Activated naive CD8-positive, alpha-beta T cell treated with anti-CD3 and anti-CD28 coated beads for 36 hours (primary cell): ENCODE measurements at places on chromosomes 6 and 20.

DNA sequence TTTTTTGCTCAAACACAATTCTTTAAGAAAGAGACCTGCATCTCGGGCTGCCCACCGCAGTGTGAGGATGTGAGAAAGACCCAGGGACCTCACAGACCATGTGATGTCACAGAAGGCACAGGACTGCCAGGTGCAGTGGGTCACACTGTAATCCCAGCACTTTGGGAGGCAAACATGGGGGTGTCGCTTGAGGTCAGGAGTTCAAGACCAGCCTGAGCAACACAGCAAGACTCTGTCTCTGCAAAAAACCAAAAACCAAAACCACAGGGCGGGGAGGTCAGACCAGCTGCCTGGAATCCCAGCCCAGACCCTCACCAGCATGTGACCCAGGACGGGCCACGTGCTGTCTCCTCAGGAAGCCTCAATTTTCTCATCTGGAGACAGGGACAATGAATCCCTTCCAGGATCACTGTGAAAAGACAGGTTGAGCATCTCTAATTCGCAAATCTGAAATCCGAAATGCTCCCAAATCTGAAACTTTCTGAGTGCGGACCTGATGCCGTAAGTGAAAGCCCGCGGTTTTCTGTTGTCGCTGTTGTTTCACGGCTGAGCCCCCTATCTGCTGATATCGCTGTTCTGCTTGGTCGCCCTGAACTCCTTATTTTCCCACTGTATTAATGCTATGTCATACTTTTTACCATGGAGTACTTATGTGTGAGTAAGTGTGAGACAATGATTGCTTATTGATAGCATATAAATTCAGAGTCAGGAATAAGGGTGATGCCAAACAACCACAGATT lies 159.5 kb upstream of the PTPN1 start:
- DNase-seq: no peak

DNA sequence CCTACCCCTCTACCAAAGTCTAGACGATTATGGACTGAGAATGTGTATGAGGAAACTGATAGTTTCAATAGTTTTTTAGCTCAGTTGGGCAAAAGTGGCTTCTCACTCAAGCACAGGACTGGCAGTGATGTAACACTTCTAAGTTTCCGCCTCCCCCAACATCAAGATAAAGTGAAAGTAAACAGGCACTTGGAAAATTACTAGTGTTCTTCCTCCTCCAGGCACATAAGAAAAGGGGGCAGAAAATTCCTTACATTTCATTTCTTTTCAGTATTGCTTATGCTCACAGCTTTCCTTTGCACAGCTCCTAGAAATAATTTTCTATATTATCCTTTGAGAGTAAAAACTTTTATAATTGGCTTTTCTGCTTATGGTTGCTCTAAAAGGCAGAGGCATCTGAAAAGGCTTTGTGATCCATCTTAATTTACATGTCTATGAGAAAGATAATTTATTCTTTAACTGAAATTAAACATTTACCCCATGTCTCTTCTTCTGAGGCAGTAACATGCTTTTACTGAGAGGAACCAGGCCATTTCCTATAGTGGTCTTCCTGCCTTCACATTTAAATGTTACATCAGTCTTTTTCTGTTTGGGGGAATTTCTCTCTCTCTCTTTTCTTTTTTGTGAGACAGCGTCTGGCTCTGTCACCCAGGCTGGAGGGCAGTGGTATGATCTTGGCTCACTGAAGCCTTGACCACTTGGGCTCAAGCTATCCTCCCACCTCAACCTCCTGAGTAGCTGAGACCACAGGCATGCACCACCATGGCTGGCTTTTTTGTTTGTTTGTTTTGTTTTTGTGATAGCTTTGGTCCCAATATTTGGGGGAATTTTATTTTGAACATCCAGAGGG lies 65.0 kb upstream of the EEF1A1 start:
- peak; percentile 36 for DNase-seq

DNA sequence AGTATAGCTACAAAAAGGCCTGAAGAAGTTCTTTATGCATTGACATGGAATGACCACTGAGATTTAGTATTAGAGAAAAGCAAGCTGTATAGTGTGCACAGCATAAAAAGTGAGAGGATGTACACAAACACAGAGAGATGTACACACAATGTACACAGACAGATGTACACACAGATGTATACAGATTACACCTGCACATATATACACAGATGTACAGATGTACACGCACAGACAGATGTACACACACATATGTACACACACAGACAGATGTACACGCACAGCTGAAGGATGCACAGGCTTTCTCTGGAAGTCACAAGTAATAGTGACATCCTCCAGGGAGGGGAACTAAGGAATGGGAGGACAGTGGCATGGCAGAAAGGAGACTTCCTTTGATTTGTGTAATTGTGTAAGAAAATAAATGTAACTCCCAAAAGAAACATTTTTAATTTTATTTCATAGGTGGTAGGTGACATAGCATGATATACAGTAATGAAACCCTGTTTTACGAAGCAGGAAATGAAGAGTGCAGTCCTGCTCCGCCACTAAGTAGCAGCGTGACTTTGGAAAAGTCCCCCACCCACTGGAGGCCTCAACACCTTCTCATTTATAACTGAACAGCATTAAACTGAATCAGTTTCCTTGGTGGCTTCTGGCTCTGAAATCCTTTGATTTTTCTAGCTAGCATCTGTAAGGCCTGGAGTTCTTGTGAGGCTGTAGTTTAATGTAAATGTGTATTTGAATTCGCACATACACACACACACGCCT lies 14.1 kb downstream of the NFATC2 start:
- DNase-seq: peak; percentile 62

GRCh38 chr20:1674361-1674760 lies 16.8 kb upstream of the SIRPG start:
- DNase-seq: peak; percentile 60

- DNase-seq: no peak
These were observed 130.0 kb upstream of the SGK1 start for GRCh38 chr6:134447883-134448387.

DNA sequence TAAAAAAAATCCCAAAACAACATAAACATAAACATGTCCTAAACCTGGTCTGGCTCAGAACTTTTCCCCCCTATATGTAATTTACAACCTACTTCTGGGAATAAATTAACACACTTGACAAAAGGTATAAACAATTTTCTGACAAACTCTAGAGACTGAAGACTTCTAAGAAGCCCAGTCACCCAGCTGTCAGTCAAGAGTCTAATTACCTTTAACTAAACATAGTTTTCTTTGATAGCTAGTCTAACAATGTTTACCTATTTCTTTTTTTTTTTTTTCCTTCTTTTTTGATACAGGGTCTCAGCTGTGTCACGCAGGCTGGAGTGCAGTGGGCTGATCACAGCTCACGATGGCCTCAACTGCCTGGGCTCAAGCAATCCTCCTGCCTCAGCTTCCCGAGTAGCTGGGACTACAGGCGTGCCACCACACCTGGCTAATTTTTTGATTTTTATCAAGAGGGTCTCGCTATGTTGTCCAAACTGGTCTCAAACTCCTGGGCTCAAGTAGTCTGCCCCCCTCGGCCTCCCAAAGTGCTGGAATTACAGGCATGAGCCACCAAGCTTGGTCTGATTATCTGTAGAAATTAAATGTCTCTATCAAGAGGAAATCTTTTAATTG lies 932 bp upstream of the UBR2 start:
- no peak for DNase-seq

DNA sequence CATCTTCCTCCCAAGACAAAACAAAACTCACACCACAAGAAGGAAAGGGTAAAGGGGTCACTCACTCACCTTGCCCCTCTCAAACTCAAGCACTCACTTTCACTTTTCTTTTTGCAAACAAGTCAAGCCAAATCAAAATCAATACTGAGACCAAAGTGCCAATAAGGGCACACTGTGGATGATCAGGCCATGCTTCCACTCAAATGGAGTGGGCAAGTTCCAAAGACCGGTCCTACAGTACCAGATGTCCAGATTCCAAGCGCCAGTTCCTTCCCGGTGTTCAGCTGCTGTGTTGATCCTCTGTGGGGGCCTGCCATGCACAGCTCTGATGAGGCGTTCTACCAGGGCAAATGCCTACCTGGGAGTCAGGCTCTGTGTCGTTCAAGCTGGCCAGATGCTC lies 162.6 kb upstream of the GRIK2 start:
- DNase-seq: no peak

- no peak for DNase-seq
These were observed 963.3 kb downstream of the KIF16B start for GRCh38 chr20:15609921-15610320.

DNA sequence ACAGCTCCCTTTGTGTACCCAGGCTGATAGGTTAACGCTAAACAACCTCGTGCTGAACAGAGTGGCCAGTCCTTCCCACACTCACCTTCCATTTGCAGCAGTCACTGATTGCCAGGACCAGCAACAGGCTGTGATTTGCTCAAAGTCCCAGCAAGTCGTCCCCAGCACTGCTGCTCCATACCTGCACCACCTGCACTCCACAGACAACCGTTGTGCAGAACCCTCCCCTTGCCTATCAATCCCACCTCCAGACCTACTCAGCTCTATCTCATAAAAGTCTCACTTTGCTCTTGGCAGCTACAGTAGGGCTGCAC lies 43.1 kb upstream of the SCML4 start:
- DNase-seq: no peak

DNA sequence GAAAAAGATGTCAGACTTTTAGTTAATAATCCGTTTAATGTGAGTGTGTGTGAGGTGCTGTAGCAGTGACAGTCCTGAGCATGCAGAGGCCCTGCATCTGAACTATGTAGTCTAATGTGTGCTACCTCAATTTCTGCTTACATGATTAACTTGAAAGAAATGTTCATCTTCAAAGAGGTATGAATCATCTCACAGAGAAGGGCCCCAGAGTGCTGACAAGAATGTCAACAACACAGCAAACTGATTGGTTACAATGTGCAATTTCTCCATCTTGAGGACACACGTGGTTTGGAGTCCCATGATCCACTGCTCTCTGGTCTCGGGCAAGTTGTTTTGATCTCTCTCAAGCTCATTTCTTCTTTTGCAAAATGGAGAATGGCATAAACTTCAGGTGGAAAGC lies 61.7 kb upstream of the EMILIN3 start:
- DNase-seq: peak; percentile 21

DNA sequence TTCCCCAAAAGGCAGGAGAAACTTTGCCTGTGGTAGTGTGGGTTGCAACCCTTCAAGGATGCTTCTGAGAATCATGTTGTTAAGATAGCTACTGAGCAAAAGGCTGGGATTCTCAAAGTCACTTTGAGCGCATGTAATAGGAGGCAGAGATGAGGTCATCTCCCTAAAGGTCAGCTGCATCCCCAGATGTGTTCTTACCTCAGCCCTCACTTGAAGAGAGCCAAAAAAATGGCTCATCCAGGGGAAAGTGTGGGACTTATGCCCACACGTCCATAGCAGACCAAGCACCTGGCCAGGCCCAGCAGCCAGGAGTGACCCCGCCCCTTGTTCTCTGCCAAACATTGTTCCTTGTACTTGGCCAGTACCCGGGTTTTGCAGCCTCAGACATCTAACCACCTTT lies 187.0 kb upstream of the BMP2 start:
- DNase-seq: no peak

DNA sequence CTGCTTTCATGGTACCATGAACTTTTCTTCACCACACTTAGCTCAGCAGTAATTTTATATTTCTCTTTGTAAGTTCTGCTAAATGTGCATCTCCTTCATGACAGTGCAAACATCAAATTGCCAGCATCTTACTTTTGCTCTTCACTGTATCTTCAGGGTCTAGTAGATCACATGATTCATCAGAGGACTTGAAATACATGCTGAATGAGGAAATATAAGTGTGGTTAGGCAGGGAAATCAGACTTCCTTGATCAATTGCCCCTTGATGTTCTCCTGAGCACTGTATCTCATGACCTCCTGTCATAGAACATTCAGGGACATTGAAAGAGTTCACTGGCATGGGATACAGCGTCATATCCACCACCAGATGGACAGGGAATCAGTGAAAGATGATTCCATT lies 25.3 kb upstream of the POLR1H start:
- DNase-seq: no peak

DNA sequence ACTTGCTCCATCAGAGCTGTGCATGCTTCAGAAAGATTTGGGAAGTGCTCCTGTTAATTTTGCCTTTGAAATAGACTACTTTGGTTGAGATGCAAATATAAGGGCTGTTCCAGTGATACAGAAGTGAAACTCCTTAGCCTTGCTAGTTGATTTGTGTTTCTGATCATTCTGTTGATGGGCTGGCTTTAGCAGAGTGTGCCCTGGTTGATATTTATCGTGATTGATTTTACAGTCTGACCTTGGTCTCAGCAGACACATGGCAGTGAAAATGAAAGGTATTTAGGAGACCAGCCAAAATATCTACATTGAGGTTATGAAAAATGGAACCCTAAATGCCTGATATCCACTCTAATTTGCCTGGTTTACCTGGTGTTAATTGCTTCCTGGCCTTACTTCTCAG lies 122.1 kb upstream of the CEP162 start:
- no peak for DNase-seq

DNA sequence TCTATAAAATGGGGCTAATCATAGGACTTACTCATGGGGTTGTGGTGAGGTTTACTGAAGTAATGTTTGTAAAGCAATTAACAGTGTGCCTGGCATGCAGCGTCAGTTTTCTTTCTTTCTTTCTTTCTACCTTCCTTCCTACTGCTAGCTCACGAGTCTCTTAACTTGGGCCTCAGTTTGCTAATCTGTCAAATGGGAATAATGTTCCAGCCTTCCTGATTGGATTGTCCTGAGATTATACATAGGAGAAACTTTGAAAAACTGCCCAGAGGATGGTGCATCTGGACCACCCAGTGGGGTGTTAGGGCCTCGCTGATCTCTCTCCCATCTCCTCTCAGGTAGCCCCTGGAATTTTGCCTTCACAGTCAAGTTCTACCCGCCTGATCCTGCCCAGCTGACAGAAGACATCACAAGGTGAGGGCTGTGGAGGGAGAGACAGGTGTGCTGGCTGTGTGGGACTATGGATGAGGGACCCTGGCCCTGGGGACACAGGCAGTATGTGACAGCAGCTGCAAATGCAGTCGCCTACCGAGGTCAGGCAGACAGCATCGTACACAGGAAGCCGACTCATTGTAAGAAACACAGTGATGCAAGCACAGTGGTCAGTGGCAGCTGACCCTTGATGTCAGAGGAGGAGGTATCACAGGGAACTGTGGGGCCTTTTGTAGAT lies 27.5 kb downstream of the EPB41L1 start:
- DNase-seq: no peak

- no peak for DNase-seq
These were observed 8.8 kb downstream of the MYL9 start for GRCh38 chr20:36549942-36550789.

GRCh38 chr6:137148306-137149034 lies 25.0 kb downstream of the IL22RA2 start:
- no peak for DNase-seq

- DNase-seq: no peak
These were observed 15.2 kb downstream of the RNF8 start for GRCh38 chr6:37368961-37369320.

- DNase-seq: no peak
These were observed 41.7 kb upstream of the ZBP1 start for GRCh38 chr20:57661746-57662455.

DNA sequence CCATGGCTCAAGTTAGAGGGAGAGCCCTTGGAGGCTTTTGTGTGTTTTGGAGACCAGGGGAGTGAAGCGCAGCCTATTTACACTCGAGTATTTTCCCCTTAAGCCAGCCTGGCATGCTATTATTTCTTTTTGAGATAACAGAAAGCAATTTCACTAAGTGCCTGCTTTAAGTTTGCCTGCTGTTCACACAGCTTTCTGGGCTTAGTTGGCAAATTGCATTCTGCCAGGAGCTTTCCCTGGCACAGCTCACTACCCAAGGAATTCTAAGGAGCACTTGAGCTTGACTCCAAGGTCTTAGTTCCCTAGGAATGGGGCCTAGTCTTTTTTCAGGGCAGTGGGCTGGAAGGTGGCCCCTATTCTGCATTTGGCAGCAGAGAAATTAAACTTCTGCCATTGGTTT lies 19.0 kb upstream of the ASXL1 start:
- DNase-seq: no peak

- DNase-seq: no peak
These were observed 8.8 kb upstream of the METTL24 start for GRCh38 chr6:110366975-110367374.
